ENCODE measurements at places on chromosomes 5 and 9.
A peak's percentile ranks its signal among the peaks of the same experiment; 100 is the strongest.

DNA sequence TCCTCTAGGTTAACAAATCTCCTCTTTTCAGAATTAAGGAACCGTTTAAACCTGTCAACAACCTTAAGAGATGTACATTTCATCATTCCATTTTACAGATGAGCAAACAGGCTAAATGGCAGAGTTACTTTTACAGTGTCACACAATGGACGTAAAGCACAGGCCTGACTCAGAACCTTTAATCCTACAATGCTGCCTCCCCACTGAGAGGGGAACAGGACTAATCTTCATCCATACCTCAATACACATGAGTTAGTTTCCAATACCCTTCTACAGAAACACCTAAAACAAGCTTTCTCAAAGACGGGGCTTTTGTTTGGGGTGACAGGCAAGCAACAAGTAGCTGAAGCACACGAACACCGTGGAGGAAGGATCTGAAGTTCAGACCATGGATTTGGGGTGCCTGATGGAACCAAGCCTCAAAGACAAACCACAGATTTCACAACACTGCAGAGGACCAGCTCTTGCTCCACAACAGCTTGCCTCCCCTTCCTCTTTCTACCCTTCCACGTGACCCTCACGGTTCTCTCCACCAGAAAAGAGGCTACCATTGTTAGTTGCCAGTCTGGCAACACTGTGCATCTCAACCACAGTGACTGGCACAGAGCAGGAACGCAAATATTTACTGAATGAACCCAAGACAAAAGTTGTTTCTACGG lies 1.8 kb downstream of the RNF130 start:
- DNase-seq = peak; percentile 53

DNA sequence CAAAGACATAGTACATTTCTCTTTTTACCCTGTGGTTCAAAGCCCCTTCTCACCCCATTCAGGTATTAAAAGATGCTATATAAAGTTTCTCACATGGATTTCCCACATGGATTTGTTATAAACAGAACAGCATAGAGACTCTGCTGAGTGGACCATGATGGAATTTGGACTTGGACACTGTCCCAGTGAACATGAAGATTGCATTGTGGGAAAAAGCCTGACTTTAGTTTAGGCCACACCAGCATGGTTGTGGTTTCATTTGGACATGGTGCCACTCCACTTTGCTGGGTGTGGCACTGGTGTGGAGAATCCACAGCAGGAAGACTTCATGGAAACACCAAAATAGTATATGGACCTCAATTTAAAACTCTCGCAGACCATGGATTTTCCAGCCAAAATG lies 124.6 kb downstream of the ARHGAP26 start:
- DNase-seq = no peak

- no peak for DNase-seq
Observed at GRCh38 chr5:112087222-112087621, 330.2 kb upstream of the NREP start.

- no peak for DNase-seq
Observed at GRCh38 chr5:36403632-36404311, 102.1 kb upstream of the RANBP3L start.
